ENCODE measurements at places on chromosomes 2 and 18. TPM values are rescaled to one million over a fixed set of nuclear protein-coding genes. Genes with fewer than 3 reads are reported as not detected.

NTSR2 gene
- total RNA-seq: not detected

PER2 gene
- 15.0 TPM for total RNA-seq

MSGN1 gene
- not detected for total RNA-seq

CNDP1 gene
- total RNA-seq: not detected

AQP12A gene
- not detected for total RNA-seq

DPYSL5 gene
- total RNA-seq: not detected

DUSP19 gene
- total RNA-seq: 8.8 TPM

ARL4C gene
- total RNA-seq: 13.7 TPM

RAX gene
- not detected for total RNA-seq

GPR45 gene
- total RNA-seq: not detected

MTIF2 gene
- total RNA-seq: 25.1 TPM

BARD1 gene
- 14.2 TPM for total RNA-seq

AMER3 gene
- 0.09 TPM for total RNA-seq

COLEC12 gene
- total RNA-seq: 108 TPM

Data from lung (tissue), 17 donors.